Hepatocyte (in vitro differentiated cells): ENCODE measurements at places on chromosomes 12 and 14. TPM values are rescaled to one million over a fixed set of nuclear protein-coding genes. Genes with fewer than 3 reads are reported as not detected.

HHIPL1 gene
- polyA plus RNA-seq = 0.88 and 1.4 TPM in 2 replicates

DNA sequence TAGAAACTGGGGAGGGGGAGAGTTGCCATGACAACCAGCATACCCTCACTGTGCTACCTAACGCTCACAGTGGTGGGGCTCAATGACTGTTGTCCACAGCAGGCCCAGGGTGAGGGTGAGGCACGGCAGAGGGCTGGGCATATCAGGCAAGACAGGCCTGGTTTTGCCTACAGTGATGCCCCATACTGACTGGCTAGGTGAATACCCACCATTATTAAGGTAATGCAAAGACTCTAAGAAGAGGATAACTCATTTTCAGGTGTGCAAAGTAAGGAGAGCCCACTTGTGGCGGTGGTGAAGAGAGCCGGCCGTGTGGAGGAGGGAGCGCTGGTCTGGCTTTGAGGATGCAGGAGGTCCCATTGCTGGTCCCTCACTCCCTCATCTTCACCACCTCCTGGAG, 422.3 kb downstream of the FUT8 start:
- DNase-seq = no peak

DNA sequence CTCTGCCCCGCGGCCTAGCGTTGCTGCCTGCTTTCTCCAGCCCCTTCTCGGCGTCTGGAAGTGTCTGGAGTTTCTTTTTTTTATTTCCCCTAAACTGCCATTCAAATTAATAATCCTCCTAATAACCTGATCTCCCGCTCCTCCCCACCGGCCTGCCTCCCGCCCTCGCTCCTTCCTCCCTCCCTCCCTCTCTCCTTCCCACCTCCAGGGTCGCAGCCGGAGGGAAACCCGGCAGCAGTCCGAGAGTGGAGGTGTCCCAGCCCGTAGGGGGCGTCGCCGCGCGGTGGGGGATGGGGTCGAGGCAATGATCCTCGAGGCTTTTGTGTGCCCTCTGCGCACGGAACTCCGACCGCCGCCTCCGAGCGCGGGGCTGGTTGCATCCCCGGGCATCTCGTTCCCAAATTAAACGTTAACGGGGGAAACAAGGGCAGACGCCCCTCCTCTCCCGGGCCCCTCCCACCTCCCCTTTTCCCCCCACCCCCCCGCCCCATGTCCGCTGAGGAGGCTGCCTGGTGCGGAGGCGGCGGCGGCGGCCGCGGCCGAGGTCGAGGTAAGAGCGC, 1.0 kb upstream of the SOCS2 start:
- DNase-seq = peak; percentile 78

DNA sequence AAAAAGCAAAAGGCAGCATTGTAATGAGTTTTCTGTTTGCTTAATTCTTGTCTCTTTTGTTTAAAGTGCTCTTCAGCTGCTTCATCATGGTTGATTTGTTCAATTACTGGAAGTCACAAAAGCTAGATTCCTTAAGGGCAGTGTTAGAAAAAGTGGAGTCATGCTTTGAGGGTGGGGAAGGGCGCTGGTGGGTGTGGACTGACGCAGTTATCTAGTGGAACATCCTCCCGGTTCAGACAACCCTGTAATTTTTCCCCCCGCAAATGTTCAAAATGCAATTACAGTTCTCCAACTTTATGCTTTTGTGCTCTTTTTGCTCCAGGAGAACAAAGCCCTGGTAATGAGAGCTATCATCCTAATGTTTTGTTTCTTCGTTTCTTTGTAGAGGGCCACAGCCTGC, 2.1 kb downstream of the AKAP6 start:
- no peak for DNase-seq

GRCh38 chr12:68609998-68610369, 715 bp upstream of the RAP1B start:
- peak; percentile 23 for DNase-seq

- no peak for DNase-seq
These were observed 73.9 kb upstream of the HIF1A start for GRCh38 chr14:61621444-61621843.

GRCh38 chr12:19648591-19648990, 209.3 kb downstream of the AEBP2 start:
- no peak for DNase-seq
